ENCODE measurements at places on chromosomes 2 and 18.

DNA sequence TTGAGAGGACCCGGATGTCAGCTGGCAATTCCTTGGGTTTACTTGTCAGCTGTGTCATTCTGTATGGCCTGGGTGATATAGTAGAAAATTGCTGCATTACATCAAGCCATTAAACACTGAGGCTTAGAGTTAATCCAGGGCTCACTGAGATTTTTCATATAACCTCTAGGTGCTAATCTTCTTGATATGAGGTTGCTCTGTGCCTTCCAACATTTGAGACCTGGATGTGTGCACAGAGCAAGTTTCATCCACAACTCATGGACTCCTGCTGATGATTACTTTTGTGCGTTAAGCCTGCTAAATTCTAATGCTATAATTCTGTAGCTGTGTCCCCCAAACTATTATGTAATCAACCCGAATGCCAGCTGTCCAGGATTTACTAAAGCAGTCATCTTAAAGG, 178.4 kb upstream of the CDH20 start:
- DNase-seq: no peak

GRCh38 chr2:60247471-60247870, 306.0 kb downstream of the BCL11A start:
- DNase-seq: no peak

GRCh38 chr2:164560181-164560792, 61.0 kb downstream of the GRB14 start:
- DNase-seq: no peak

DNA sequence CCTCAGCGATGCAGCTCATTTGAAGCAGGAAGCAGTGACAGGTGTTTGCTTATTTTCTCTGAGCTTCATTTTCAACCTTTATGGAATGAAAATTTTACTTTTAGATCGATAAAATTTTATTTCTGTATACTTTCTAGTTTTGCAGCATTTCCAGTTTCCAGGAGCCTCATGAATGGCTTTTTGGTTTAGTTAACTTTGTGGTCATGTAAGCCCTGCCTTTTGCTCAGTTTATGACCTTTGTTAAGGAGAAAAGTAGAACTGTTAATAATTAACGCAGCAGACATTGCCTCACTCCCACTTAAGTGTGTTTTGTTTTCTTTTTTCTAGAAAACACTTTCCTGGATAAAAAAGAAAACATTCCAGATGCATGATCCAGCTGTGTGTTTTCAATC, 4.4 kb upstream of the FARP2 start:
- DNase-seq: no peak

GRCh38 chr18:52570975-52571374, 231.0 kb downstream of the DCC start:
- DNase-seq: no peak

Measured in bone marrow (tissue), 2 donors.